SK-MEL-5 (cell line): ENCODE measurements at places on chromosomes 2 and 18. TPM values are rescaled to one million over a fixed set of nuclear protein-coding genes. Genes with fewer than 3 reads are reported as not detected.
A peak's percentile ranks its signal among the peaks of the same experiment; 100 is the strongest.

The C1D gene
- 36.1 and 43.7 TPM in 2 replicates for total RNA-seq

The PKDCC gene
- 12.2 and 15.1 TPM in 2 replicates for total RNA-seq

The CHRND gene
- 0.13 TPM in 1 of 2 replicates, not detected in the other for total RNA-seq

DNA sequence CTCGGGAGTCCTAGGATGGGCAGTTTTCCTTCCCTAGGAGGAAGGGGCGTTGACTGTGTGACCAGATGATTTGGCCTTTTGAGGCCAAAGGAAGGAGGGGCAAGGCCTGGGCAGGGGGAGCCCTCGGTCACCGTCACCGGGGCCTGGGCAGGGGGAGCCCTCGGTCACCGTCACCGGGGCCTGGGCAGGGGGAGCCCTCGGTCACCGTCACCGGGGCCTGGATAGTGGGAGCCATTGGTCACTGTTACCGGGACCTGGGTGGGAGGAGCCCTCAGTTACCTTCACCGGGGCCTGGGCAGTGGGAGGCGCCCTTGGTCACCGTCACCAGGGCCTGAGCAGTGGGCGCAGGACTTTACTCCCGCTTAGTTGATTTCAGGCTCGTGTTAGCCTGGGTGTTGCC lies 17.3 kb downstream of the D2HGDH start:
- DNase-seq, result no peak

- DNase-seq, result no peak
These were observed 34.1 kb upstream of the LCLAT1 start for GRCh38 chr2:30412684-30413570.

The L3MBTL4 gene
- total RNA-seq, result 2.0 and 2.2 TPM in 2 replicates

- DNase-seq, result no peak
These were observed 179.1 kb upstream of the CYP26B1 start for GRCh38 chr2:72326759-72327158.

DNA sequence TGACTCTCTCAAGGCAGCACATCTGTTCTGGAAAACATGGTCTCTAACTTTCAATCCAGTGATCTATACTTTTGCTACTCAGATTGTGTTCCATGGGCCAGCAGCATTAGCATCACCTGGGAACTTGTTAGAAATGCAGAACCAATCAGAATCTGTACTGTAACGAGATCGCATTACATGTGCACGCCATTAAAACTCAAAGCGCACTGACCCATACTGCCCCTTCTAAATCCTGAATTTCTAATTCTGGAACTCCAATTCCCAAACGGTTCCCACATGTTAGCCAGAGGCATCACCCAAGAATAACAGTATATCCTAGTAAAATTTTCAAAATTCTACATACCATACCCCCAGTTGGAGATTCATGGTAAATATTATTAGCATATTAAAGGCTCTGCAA lies 10.5 kb upstream of the DCTN1 start:
- DNase-seq, result no peak

The PRKAG3 gene
- total RNA-seq, result not detected in 2 replicates

GRCh38 chr18:63702660-63703059 lies at the start of gene SERPINB11:
TSS of gene SERPINB11 (plus strand) at chr18:63702960. CDS start at chr18:63710194, 7,234 bp downstream.
- DNase-seq, result no peak

DNA sequence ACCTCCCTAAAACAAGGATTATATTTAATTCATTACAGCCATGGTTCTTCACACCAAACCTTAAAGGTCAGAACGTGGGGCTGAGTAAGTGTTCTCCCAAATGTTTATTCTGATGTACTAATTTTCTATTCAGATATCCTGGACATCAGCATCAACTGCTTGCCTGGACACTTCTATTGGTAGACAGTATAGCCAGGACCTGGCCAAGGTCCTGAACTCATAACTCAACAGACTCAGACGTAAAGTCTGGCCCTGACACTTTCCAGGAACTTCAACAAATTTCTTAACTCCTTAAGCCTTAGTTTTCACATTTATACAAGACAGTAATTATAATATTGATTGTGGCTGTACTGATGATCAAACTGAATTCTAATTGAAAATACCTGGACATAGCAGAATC lies 89.1 kb downstream of the AKAIN1 start:
- no peak for DNase-seq

DNA sequence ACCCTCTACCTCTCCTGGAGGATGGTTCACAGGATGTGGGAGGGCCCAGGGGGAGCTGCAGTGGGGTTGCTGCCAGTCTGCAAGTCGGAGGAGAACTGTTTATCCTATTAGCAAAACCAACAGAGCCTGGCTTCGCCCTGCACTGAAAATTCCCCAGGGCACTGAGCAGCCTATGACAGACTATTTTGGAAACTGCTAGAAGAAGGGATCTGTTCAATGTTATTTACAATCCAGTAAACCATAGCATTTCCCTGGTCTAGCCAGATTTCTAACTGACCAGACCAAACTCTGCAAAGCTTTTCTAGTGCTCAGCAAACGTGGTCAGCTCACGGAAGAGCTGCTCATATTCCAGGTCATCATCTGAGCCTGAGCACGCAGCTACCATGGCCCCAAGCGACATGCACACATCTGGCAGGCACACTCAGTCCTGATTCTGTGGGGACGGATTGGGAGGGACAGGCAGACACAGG lies 64.8 kb upstream of the PID1 start:
- no peak for DNase-seq

DNA sequence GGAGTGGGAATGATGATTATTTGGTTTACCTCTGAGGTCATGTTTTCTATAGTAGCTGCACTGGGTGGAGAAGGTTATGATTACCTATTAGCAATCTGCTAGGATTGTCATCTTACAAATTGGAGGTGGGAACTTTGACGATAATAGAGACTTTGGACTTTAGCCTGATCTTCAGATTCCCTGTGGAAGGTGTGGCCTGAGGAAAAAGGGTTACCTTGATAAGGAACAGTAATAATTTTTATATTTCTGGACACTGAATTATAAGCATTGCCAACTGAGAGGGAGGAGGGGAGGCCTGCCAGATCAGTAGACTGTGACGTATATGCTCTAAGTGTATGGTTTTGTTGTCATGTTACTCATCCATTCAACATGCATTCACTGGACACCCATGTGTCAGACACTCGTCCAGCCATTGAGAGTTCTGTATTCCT lies 183.4 kb upstream of the FOSL2 start:
- DNase-seq, result no peak

The DOK6 gene
- total RNA-seq, result 0.24 and 2.4 TPM in 2 replicates

DNA sequence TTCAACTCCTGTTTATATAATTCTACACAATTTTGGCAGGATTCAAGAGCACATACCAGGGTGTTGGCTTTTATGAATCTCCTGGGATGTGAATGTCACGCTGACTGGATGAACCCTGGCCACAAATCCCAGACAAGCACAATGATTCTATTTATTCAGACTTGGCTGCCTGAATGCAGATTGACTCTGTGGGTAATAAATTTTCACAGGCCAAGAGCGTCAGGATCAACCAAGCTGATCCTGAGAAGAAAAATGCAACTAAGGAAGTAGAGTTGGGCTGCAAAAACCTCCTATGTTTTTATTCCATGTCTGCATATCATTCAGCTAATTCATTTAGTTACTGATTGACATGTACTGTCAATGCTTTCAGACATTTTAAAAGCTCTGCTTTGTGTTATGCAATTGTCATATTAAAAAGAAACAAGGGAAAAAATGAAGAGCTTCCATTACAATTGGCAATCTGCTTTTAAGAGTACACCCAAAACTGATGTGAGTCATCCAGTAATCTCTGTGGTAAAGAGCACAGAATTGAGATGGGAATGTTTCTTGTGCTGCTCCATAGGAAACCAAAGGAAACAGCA lies 173.0 kb upstream of the REV1 start:
- DNase-seq, result peak; percentile 93

GRCh38 chr2:224055101-224055500 lies 16.0 kb upstream of the SERPINE2 start:
- DNase-seq, result no peak

GRCh38 chr2:183543731-183544130 lies 419.5 kb downstream of the NUP35 start:
- no peak for DNase-seq

The ATP8B1 gene
- total RNA-seq, result 0.61 and 0.90 TPM in 2 replicates

GRCh38 chr2:105802587-105802986 lies 57.9 kb downstream of the NCK2 start:
- DNase-seq, result no peak

GRCh38 chr2:55732854-55733253 lies 39.2 kb upstream of the PNPT1 start:
- no peak for DNase-seq

GRCh38 chr2:101655702-101656422 lies 41.6 kb upstream of the MAP4K4 start:
- DNase-seq, result no peak

DNA sequence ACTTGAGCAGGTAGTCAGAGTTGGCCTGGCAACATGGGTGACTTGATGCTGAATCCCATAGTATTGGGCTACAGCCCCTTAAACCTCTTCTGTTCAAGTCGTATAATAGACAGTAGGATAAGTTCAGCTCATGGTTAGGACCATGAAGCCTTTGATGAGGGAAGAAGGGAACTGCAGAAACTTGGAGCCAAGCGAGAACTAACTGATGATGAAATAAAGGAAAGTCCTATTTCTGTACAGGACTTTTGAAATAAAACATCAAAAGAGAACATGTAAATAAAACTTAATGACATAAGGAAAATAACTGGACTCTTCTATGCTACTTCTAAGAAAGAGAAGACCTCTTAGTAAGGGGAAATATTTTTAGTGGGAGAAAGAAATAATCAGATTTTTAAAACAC lies 51.2 kb upstream of the UGP2 start:
- DNase-seq, result no peak

The CNDP1 gene
- 0.08 and 0.51 TPM in 2 replicates for total RNA-seq

GRCh38 chr2:239985356-239985755 lies 39.8 kb downstream of the NDUFA10 start:
- DNase-seq, result no peak

GRCh38 chr2:125935559-125935958 lies 720.4 kb upstream of the GYPC start:
- no peak for DNase-seq

DNA sequence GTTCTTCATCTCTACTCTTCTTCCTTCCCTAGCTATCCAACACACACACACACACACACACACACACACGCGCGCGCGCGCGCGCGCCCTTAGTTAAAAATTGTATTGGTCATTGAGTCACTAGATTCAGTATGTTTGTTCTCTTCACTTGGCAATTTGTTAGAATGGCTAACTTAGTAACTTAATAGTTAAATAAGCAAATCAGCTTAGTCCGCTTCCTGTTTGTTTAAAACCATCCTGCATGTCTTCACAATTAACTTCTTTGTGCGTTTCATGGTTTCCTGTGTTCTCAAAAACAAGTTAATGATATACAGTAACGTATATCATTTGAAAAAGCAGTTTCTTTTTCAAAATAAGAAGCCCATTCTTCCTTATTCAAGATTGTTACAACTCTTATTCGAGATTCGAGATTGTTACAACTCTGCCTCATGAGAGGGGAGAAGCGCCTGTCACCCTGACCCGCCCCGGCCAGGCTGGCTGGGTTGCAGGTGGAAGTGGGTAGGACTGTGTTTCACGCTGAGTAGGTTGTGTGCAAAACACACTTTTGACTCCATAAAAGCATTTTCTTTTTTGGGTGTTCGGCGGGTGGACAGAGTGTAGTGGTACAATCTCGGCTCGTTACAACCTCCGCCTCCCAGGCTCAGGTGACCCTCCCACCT lies 9.5 kb upstream of the CNNM3 start:
- no peak for DNase-seq

GRCh38 chr2:64479259-64480117 lies 25.5 kb downstream of the LGALSL start:
- DNase-seq, result no peak

- no peak for DNase-seq
These were observed 438.5 kb upstream of the TRIB2 start for GRCh38 chr2:12278217-12278750.

DNA sequence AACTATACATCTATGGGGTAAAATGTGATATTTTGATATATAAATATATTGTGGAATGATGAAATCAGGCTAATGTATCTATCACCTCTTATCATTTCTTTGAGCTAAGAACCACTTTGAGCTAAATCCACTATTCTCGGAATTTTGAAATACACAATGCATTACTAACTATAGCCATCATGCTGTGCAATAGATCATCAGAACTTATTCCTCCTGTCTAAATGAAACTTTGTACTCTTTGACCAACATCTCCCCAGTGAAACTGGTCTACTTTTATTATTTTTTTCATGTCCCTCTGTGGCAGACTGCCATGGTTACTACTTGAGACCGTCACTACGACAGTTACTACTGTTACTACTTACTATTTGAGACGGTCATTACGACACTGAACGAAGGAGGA lies 11.4 kb downstream of the PECR start:
- DNase-seq, result no peak

DNA sequence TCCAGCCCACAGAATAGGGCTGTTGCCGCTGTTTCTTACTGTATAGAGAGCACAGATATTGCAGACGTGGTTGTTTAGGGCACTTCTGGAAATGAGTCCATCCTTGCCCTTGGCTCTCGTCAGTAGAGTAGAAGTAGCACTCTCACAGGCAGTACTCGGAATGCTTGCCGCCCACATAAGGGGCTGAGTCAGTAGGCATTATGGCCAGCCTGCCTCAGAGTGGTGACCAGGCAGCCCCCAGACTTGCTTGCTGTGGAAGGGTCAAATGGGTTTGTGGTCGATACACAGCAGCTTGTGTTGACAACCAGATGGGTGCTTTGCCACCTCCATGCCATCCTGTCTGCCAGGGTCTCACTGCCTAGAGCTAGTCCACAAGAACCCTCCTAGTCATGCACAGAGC lies 38.7 kb downstream of the PLEKHB2 start:
- DNase-seq, result no peak

The OBSL1 gene
- total RNA-seq, result 30.7 and 34.7 TPM in 2 replicates

DNA sequence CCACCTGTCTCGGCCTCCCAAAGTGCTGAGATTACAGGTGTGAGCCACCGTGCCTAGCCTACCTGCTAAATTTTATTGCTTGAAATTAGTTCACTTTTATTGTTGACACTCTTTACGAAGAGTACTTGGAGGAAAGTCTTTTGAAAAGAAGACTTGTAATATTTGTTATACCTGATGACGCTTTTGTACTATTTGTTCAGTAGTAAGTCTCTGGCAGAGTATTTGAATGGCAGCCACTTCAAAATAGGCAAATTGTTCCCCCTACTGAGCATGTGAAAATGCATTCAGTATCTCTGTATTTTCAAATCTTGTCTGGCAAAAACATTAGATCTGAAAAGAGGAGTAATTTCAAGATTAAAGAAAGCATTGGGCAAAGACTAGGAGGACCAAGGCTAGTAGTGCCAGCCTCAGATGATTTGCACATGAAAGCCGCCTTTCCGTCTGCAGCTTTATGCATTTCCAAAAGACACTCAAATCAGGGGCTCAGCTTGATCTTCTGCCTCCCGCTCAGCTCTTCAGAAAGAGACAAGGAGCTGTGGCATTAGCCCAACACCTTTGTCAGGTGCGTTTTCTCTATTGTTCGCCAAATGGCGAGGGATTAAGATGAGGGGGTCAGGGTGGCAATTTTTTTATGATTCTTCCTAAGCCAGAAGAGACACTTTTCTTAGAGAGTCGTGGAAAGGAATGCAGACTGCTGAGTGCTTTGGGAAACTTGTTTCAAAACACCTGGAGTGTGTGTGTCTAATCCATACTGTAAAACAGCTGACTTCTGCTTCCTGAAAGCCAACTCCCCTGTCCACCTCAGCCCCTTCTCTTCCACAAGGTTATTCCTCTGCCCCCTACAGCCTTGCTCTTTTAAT lies 18.8 kb upstream of the FOXI3 start:
- DNase-seq, result no peak
